AG08395 (cell line): ENCODE measurements at places on chromosomes 5 and 9.

- peak; percentile 80 for DNase-seq
Measured at GRCh38 chr5:34608859-34609648, 47.1 kb upstream of the RAI14 start.

- no peak for DNase-seq
Measured at GRCh38 chr5:161167016-161167767, 315.2 kb upstream of the ATP10B start.

DNA sequence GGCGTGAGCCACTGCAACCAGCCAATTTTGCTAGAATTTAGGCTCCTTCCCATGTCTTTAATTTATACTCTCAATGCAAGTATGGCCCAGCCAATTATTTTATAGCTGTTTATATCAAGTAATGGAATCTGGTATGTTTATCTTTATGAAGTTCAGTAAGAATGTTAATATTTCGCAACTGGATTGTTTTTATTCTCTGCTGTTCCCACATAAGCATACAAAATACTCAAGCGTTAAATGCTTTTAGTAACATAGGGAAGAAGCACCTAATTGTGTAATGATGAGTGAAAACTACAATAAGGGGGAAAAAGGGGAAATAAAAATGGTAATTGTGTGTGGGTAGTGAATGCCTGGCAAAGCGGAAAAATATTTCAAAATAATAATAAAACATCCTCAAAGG, 21.3 kb downstream of the PWWP2A start:
- DNase-seq: no peak

DNA sequence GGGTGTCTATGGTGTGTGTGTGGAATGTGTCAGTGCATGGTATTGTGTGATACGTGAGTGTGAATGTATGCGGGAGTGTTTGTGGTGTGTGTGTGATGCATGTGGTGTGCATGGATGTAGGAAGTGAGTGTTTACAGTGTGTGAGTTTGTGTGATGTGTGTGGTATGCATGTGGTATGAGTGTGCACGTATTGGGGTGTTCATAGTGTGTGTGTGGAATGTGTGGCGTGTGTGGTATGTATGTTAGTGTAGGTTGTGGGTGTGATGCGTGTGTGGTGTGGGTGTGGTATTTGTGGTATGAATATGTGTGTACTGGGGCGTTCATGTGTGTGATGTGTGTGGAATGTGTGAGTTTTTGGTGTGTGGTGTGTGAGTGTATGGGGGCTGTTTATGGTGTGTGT, 40.1 kb upstream of the BICD2 start:
- no peak for DNase-seq

- peak; percentile 9 for DNase-seq
Measured at GRCh38 chr5:149358294-149358651, 427 bp downstream of the PCYOX1L start.

- peak; percentile 65 for DNase-seq
Measured at GRCh38 chr9:91847581-91848091, 102.4 kb downstream of the ROR2 start.

- no peak for DNase-seq
Measured at GRCh38 chr9:133341369-133342068, 5.5 kb upstream of the SURF6 start.

DNA sequence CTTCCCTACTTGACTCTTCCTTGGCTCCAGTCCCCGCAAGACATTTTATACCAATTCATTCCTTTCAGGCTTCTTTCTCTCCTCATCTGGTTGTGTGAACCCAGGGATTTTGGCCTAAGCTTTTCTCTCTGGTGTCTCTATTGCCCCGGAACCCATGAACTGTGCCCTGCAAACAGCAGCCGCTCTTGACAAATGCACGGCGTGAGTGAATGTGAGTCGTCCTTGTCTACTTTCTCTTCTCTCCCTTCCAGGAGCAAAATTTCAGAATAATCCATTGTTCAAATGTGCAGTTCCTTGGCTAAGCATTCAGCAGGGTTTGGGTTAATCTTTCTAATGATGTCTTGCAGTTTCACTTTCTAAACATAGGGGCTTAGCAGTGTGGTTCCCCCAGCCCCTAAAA, 250.4 kb upstream of the IRX4 start:
- no peak for DNase-seq

- DNase-seq: no peak
Measured at GRCh38 chr9:78150312-78150982, 85.4 kb upstream of the CEP78 start.

DNA sequence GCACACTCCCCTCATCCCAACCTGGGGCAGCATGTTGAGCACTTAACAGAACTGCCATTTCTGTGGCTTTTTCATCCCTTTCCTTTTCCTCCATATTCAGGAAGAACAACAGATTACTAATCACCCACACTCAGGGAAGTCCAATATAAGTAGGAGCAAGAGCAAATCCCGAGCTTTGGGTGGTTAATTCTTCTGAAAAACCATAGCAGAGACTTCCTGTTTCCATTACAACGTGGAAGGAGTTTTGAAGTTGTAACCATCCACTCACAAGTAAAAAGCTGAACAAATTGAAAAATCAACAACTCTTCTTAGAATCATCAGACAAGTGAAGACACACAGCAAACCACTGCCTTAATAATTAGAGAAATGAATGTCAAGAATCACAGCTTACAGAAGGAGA, 8.2 kb downstream of the CTSL start:
- DNase-seq: no peak

GRCh38 chr5:157248821-157249470, 17.0 kb upstream of the CYFIP2 start:
- DNase-seq: no peak

DNA sequence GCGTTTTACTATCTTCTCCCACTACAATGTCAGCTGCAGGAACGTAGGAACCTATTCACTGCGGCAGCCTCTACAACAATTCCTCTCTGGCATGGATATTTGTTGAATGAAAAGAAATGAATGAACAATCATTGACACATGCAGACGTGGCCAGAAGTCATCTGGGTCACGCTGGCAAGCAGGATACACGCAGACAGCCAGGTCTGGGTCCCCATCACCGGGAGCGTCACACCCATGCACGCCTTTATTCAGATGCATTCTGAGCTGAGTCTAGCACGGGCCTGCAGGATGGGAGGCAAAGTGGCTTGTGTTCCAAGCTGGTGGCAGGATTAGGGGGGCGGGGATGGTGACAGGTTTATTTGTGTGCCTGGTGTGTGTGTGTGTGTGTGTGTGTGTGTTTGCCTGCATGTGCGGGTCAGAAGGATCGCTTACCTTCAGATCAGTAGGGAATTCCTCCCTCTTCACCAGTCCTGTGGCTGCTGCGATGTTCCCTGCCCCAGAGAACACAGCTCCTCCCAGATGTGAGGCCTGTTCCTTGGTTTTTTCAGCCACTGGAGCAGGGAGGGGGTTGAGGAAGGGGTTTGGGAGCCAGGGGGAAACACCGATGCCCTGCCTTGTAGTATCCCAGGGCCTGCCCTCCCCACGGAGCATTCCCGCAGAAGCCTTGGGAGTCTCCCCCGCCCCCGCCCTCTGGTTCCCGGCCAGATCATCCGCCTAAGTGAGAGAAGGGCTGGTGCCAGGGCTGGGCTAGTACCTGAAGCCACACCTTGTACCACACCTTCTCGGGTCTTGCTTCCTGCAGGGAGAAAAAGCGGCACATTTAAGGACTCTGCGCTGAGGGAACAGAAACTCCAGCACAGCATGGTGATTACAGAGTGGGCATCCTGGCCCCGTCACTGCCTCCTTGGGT, 4.1 kb downstream of the SNCB start:
- DNase-seq: no peak

DNA sequence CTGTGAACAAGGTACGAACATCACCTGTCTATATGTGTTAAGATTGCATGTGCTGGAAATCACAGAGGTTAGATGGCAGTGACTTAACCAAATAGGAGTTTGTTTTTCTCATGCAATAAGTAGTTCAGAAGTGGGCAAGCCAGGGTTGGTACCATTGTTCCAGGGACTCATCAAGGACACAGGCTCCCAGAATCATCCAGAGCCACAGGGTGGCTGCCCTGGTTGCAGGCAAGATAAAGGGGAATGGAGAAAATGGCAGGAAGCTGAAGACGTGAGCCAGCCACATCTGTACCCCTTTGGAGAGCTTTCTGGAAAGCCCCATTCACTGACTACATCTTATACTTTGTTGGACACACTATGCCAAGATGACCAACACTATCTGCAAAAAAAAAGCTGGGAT, 126.0 kb upstream of the IL12B start:
- DNase-seq: no peak

DNA sequence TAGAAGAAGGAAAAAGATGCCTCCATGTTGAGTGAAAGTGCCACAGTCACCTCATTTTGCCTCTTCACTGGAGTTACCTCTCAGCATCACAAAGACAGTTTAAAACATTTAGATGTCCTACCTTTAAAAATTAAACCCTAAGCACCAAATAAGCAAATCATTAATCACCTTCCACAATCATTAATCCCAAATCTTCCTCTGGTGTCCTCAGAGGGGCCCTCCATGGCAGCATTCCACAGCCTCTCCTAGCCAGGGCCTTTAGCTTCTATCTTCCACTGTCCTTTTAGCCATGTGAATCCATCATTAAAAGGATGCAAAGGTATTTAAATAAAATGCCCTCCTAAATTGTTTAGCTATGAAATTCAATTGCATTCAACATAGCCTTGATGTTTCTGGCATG, 310.8 kb downstream of the PDE4D start:
- DNase-seq: no peak

GRCh38 chr5:21236971-21237427, 1249.0 kb upstream of the CDH18 start:
- DNase-seq: no peak

- no peak for DNase-seq
Measured at GRCh38 chr5:126066836-126067235, 356.4 kb upstream of the GRAMD2B start.

DNA sequence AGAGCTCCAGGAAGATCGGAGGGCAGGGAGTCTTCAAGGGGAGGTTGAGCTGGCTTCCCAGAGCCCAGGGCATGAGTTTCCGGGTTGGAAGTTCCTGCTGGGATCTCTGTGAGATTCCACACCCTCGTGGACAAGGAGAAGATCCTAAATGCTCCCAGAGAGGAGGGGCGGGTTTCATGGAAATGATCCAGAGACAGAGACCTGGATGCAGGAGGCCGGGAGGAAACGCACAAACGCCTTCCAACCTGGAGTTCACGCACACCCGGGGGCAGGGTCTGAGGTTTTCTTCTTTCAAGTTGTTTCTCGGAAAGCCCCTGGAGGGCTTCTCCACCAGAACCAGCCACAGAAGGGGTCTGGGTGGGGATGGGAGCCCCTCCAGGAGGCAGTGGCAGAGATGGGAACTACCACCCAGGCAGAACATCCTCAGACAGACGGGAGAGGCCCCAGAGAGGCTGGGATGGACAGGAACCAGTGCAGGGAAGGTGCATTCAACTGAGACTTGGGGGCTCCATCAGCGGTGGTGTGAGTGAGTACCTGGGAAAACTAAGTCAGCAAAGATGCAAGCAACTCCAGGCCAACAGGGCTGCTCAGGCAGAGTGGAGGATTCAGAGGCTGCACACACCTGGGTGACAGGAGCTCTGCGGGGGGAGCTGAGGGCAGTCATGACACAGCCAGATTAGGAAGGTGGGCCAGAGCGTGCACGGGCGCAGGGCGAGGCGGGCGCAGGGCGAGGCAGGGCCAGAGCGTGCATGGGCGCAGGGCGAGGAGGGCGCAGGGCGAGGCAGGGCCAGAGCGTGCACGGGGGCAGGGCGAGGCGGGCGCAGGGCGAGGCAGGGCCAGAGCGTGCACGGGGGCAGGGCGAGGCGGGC, 52.1 kb upstream of the EXOC3 start:
- no peak for DNase-seq

GRCh38 chr9:93452710-93453046, 703 bp downstream of the FAM120AOS start:
- no peak for DNase-seq

- DNase-seq: no peak
Measured at GRCh38 chr5:148311484-148311883, 739 bp upstream of the SPINK7 start.

DNA sequence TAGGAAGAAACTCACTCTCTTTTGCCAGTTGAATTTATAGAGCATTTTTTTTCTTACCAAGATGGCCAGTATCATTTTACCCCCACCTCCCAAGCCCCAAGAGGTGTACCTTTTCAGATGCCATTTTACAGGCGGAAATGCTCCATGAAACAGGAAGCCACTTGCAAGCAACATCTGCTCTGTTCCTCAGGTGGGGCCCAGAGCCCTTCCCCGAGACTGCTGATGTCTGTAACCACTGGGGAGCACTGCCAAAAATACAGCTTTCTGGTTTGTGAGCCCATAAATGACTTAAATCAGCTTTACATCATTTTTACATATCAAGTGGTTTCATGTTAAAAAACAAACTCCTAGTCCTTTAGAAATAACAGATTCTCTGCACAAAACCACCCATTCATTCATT, 42.9 kb upstream of the GARNL3 start:
- no peak for DNase-seq

GRCh38 chr5:19322716-19323485, 665.1 kb downstream of the CDH18 start:
- no peak for DNase-seq

DNA sequence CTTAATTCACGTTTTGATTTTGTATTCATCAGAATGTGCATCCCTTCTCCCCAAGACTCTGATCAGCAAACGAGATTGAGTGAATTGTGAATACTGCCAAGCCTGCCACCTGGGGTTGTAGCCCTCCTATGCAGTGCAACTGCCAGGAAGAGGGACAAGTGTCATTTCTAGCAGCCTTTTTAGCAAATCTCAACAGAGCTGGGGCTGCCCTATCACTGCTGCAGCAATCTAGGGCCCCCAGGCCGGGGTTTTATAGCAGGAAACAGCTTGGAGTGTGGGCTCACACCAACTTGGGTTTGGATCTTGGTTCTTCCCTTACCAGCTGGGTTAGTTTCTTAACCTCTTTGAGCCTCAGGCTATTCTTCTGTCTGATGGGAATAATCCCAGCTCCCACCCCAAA, 4.0 kb downstream of the CSF1R start:
- no peak for DNase-seq

DNA sequence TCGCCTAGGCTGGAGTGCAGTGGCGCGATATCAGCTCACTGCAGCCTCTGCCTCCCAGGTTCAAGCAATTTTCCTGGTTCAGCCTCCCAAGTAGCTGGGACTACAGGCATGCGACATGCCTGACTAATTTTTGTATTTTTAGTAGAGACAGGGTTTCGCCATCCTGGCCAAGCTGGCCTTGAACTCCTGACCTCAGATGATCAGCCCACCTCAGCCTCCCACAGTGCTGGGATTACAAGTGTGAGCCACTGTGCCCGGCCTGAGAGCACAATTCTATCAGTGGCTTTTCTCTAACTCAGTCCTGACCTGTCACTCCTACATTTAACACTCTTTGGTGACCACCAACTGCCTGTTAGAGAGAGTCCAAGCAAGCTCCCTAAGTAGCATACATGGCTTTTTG, 82.7 kb upstream of the SPOCK1 start:
- DNase-seq: no peak

GRCh38 chr9:27715651-27716050, 142.4 kb upstream of the C9orf72 start:
- no peak for DNase-seq

GRCh38 chr5:90386099-90386710, 23.4 kb downstream of the CETN3 start:
- DNase-seq: no peak

DNA sequence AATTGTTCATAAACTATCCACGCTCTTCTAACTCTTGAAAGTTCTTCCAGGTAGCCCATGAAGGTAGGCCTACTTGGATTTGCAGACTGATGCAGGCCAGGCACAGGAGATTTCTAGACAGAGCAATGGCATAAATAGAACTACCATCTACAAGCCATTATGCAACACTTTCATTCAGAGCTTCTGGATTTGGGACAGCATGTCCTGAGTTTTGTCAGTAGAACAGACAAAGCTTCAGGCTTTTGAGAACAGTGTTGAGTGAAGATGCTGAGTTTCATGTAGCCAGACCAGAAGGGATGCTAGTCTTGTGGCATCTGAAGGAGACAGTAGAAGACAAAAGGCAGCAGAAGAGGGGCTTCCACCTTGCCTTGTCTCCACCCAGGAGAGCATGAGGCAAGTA, 196.6 kb downstream of the TRIM32 start:
- no peak for DNase-seq
